ENCODE measurements at places on chromosomes 7 and 10.

GRCh38 chr10:45454262-45454661, 80.2 kb downstream of the ALOX5 start:
- DNase-seq: no peak

DNA sequence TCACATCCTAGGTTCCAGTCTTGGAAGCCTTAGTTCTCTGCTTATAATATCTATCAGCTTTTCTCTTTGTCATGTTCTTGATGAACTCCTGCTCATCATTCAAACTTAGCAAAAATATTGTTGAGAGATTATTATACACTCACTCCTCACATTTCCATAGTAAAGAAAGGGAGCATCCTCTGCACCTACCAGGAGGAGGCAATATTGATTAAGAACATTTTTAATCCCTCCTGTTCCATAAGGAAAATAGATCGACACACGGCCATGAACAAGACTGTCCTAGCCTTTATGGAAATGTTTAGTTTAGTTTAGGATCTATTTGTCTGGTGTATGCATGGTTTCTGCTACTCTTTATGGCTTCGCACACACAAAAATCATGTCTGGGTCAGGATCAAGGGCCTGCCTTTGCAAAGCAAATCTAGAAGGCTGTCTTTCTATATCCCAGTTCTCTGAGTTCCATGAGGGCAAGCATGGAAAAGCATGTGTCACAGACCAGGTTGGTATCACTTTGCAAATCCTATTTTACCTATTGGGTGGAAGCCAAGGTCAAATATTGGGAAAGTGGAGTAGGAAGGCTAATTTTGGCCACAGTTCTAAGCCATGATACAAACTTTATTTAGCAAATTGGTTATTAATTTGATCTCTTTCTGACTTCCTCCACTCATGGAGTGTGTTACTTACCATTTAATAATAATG, 164.4 kb downstream of the MDFIC start:
- DNase-seq: no peak

DNA sequence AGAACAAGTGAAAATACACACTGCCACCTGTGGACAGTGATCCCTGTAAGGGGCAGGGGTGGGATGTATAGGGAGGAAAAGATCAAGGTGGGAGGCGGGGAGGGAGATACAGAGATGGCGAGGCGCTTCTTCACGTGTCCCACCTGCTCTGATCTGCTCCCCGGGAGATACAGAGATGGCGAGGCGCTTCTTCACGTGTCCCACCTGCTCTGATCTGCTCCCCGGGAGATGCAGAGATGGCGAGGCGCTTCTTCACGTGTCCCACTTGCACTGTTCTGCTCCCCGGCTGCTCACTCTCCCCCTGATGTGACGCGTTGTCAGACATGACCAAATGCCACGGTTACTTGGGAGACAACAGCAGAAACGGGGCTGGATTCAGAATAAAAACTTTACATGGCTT, 308.3 kb upstream of the SHH start:
- DNase-seq: no peak

- DNase-seq: no peak
Measured at GRCh38 chr10:5364374-5364773, 392 bp upstream of the UCN3 start.

- no peak for DNase-seq
Measured at GRCh38 chr7:104296900-104297299, 31.5 kb upstream of the LHFPL3 start.

GRCh38 chr10:65531545-65531944, 1394.3 kb upstream of the LRRTM3 start:
- DNase-seq: no peak
